Aorta (tissue), 5 donors: ENCODE measurements at places on chromosomes 16 and 17.

DNA sequence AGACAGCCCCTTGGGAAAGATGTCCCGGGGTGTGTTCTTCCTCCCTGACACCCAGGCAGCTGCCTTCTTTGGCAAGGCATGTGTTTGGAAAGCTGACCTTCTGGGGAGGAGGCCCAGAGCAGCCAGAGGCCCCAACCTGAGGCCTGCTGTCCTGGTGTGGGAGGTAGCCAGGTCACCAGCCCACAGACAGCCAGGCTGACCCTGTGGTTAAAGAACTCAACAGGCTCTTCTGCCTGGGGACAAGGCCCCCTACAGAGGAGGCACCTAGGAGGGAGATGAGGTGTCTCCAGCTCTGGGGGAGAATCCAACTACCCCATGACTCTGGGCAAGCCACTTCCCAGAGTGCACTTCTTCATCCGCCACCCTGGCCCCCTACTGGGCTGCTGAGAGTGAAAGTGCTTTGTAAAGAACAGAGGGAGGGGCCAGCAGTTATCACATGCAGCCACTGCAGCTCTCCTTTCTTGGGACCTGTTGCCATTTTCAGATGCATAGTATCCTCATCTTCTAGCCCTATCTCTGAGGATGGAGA is 13.1 kb upstream of the SREBF1 start:
- DNase-seq = no peak

- peak; percentile 91 for DNase-seq
Measured at GRCh38 chr17:73291260-73291801, 20.5 kb downstream of the CDC42EP4 start.

- DNase-seq = peak; percentile 88
Measured at GRCh38 chr16:11133344-11133943, 122.6 kb downstream of the SOCS1 start.

DNA sequence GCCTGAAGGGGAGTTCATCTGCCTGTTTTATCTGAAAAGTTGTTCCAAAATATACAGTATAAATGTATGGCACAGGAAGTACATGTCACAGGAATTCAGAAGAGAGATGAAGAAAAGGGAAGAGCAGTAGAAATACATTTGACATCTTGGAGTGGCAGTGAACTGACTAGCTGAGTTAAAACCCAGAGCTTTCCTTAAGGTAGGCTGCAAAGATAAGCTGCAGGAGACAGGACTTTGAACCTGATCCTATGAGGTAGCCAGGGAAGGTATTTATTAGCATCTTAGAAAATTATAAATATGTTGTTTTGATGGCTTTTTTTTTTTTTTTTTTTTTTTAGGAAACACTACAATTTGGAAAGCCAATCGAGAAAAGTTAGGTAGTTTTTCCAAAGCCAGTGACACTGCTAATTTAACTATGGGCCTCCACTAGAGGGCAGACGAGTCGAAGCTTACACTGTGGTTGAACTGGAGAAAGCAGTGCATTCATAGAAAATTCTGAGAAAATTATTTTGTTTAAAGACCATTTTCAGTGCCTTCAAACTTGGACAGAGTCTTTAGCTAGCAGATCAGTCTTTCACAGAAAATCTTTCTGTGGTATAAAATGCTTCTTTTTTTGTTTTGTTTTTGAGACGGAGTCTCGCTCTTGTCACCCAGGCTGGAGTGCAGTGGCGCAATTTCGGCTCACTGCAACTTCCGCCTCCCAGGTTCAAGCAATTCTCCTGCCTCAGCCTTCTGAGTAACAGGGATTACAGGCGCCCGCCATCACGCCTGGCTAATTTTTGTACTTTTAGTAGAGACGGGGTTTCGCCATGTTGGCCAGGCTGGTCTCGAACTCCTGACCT is 122.3 kb downstream of the SSH2 start:
- DNase-seq = peak; percentile 72

DNA sequence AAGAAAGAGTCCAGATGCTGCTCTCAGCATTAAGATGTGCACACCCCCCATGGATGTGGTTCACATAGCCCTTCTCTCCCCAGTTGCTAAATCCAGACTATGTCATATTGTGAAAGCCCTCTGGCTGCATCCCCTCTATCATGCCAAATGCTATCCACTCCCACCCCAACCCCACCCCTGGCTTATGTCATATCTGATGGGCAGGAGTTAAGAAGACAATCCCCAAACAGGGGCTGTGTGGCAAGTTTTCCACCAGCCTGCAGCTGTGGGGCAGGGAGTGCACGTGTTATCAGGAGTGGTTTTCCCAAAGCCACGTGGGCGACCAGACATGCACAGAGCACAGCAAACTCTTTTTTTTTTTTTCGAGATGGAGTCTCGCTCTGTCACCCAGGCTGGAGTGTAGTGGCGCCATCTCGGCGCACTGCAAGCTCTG is 10.0 kb downstream of the FAM117A start:
- DNase-seq = no peak

- DNase-seq = peak; percentile 29
Measured at GRCh38 chr17:78510141-78511075, 66.8 kb downstream of the DNAH17 start.

DNA sequence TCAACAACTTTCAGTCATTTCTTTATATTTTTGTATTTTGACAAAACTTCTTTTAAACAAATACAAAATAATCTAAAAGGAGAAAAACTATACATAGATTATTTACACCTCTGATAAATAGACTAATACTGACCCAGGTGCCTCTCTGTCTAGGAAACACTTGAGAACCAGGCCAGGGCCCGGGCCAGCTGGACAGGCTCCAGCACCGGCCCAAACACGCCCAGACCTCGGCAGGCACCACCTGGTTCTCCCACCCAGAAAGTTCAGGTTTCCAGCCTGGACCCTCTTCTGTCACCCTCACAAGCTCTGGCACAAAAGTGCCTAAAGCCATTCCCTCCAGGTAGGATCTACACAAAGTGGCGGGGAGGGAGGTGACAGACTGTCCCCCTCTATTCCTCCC is 97.0 kb upstream of the DNAH17 start:
- no peak for DNase-seq

DNA sequence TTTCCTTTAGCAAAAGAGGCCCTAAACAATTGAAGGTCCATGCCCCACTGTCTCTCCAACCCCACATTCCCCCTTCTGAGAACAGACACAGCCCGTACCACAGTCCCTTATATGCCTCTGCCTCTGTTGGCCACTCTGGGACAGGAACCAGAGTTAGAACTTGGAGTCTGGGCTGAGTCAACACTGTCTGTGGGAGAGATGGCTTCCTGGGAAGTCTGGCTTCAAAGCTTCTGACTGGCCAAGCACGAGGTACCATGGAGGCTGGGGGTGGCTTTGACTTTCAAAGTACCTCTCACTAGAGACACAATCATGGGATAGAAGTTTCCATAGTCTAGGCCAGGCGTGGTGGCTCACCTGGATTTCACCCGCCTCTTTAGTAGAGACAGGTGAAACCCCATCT is 14.9 kb upstream of the SPOP start:
- no peak for DNase-seq

- peak; percentile 62 for DNase-seq
Measured at GRCh38 chr17:77571155-77571981, 387.1 kb upstream of the TNRC6C start.

GRCh38 chr17:32443827-32444300 is 446 bp upstream of the PSMD11 start:
- DNase-seq = no peak

DNA sequence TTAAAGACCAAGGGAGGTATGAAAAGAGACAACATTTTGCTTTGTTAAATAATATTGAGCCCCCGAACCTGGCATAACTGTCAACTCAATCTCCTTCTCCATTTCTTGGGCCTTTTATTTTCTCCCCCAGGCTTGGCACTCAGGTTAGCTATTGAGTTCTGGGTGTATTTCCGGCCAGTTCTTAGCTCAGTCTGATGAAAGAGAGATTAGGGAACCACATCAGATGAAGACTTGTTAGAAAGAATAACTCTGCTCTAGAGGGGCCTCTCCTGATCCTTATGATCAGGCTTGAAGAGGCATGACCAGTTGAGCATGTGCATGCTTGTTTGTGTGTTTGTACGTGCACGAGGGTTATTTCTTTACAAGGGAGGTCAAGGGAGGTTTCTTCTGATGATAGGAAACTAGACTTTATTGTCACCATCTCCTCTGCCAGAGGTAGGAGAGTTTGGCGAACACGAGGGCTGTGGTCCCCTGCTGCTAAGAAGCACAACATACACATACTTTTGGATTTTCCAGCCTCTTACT is 29.2 kb upstream of the HS3ST2 start:
- DNase-seq = no peak

- DNase-seq = peak; percentile 17
Measured at GRCh38 chr17:44930667-44931066, 15.4 kb upstream of the GFAP start.

DNA sequence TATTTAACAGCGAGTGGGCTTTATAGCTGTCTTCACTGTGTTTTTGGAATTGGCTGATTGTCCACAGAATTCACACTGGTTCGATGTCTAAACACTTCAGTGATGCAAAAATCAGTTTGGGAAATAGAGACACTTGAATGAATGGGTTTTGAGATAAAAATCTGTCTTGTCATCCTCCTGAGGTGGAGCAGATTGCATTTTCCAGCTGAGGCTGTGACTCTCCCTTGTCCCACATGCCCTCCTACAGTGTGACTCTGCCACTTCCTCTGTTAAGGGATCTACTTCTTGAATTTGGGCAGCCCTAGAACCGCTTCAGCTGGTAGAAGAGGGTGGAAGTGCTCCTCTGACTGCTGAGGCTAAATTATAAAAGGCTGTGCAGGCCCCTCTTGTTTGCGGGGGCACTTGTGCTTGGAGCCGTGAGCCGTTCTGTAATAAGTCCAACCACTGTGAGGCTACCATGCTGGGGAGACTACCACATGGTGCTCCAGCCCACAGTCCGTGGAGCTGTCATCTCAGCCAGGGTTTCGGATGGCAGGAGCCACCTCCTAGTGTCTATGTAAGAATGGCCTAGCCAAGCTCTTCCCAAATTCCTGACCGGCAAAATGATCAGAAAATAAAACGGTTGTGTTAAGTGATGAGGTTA is 175.9 kb downstream of the SPECC1 start:
- no peak for DNase-seq

DNA sequence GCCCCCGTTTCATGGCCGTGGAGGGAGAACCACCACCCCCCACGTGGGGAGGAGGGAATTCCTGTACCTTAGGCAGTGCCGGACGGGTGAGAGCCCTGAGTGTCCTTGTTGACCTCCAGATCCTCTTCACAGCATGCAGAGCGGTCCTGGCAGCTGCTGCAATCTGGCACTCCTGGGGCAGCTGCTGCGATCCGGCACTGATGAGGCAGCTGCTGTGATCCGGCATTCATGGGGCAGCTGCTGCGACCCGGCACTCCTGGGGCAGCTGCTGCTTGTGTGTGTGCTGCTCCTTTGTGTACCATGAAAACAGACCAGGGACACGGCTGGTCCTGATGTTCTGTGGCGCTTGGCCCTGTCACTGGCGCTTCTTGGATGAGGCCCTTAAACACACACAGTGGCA is 12.8 kb downstream of the ZNF778 start:
- DNase-seq = no peak

GRCh38 chr16:71878911-71879310 is 5.1 kb downstream of the ZNF821 start:
- DNase-seq = no peak

DNA sequence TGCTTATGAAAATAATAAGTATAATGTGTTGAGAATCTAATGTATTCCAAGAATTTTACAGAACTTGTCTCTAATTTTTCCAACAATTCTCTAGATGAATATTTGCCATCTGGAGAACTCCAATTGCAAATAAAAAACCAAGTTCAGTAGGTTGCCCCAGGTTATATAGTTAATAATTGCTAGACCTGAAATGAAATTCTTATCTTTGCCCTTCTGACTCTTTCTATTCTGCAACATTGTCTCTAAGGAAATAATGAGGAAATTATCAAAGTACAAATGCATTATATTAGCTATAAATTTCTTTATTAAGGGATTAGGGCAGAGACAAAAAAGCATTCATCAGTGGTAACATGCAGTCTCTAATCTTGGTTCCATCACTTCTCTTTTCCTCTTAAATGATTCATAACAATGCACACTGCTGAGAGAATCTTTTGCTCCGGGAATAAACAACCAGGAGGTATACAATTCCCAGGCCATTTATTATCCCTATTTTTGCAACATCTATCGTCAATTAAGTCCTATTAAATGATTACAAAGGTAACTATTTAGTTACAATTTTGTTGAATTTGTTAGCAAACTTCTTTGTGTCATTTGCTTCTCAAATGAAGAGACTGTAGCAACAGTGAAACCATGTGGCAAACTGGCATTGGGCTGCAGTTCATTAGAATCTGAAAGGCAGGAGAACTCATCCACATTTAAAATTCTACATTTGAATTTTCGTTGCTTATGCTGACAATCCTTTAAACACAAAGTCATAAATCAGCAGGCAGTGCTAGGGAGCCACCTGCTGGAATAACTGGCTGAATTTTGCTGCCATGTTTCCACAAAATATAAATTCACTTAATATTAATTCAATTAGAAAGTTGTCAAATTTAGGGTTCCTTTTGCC is 349.6 kb downstream of the KIF2B start:
- no peak for DNase-seq

- DNase-seq = peak; percentile 42
Measured at GRCh38 chr16:89006036-89006752, 29.2 kb upstream of the CBFA2T3 start.

DNA sequence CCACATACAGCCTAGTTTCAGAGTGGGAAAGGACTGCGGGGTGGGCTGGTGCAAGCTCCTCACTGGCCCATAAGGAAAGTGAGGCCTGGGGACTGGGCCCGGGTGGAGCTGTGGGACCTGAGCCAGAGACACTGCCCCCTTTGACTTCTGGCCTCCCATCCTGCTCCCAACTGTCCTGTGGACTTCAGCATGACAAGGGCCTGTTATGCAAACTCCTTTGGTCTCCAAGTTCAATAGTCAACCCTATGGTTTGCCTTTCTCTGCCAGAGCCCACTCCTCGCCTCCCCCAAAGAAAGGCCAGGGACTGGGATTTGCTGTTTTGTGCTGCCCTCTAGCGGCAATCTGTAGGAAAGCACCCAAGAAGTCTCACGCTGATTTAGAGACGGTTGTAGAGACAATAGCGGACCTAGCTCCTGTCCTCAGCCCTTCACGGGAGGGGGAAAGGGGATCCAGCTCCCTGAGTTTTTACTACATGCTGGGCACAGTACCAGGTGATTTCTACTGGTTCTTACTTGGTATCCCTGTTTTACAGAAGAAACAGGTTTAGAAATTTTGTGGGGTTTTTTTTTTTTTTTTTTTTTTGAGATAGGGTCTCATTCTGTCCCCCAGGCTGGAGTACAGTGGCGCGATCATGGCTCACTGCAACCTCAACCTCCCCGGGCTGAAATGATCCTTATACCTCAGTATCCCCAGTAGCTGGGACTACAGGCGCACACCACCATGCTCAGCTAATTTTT is 1.2 kb upstream of the TLCD3B start:
- DNase-seq = no peak

- no peak for DNase-seq
Measured at GRCh38 chr17:48038687-48039086, 1.1 kb upstream of the COPZ2 start.

DNA sequence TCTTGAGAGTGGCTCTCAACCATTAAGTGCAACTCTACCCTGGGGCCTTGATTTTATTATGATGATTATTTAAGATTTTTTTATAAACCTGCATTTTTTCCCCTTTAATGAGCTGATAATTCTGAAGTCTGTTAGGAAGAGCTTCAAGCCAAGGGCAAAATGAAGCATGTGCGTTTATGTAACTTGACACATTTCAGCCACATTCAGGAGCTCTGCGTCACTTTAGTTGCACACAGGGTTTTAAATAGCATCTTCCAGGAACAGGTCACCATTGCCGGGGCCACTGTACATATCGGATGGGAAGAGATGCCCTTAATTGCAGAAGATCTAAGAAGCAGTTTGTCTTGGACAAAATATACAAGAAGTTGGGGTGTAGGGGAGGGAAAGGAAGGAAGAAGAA is 89.6 kb downstream of the BMERB1 start:
- DNase-seq = no peak
